ENCODE measurements at places on chromosomes 3 and 15.

GRCh38 chr3:17122758-17123157 lies 238.0 kb downstream of the PLCL2 start:
- DNase-seq: no peak

DNA sequence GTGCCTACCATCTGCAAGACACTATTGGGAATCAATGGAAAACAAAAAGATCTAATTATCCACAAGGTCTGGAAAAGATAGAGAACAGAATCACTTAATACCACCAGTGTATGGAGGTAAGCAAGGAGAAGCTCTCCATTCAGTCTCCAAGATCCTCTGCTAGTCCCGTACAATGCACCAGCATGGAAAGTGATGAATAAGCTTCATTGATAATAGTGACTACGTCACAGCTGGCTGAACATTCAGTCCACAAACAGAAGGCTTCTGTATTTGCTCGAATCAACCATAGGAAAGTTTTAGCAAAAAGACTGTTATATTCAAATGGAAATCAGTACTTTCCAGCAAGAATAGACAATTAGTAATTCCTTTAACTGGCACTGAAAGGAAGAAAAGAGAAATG lies 42.9 kb downstream of the IGSF11 start:
- no peak for DNase-seq

DNA sequence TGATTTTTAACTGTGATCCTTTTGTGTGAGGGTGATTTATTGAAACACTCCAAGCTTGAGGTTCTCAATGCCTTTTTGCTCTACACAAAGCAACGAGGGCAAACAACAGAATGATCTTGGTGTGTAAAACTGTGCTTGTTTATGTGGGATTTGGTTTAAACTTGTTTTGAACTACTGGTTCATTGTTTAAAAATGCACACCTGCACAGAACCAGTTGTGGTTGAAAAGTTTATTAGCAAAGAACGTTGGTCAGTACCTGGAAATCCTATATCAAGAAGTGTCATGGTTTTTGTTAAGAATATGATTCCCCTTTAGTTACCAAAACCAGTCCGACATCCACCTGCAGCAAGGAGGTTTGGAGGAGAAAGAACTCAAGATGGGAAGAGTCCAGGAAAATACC lies 239.4 kb downstream of the WNT5A start:
- DNase-seq: no peak

- DNase-seq: peak; percentile 41
Observed at GRCh38 chr3:58585005-58585786, 8.0 kb upstream of the FAM107A start.

GRCh38 chr15:79969146-79969545 lies 1.9 kb downstream of the BCL2A1 start:
- no peak for DNase-seq

GRCh38 chr3:115792206-115792955 lies 169.1 kb downstream of the GAP43 start:
- DNase-seq: no peak
